Stimulated activated CD4-positive, alpha-beta T cell treated with anti-CD3 and anti-CD28 coated beads, Interleukin-2, amount 100 ng/mL, for 24 hours (primary cell): ENCODE measurements at places on chromosomes 16 and 17.
A peak's percentile ranks its signal among the peaks of the same experiment; 100 is the strongest.

DNA sequence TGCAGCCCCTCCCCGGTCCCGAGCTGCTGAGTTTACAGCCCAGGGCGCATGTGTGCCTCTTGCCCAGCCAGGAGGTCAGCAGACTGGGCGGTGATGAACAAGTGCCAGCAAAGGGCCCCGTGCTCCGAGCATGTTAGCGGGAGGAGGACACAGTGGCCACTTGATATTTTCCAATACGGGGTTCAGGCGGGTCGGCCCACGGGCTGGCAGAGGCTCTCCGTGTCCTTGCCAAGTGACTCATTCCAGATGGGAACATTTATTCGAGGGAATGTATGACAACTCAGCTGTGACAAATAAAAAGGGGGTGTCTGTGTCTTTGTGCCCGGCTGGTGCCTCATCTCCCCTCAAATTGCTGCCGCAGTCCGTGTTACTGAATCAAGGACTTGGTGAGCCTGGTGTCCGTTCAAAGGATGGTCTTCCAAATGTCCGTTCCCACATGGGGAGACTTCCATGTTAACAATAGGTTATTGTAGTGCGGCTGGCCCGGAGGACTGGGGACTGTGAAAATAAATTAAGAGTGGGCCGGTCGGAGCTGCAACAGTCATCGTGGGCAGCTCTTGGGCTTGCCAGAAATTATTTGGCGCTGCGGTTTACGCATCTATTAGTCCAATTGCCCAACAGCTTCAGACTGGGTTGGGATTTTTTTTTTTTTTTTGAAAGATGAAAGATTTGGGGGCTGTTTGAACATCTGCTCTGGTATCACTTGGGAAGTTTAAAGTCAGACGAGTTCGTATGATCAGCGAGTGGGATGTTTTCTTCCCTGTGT lies 174.0 kb upstream of the CIBAR2 start:
- no peak for DNase-seq

- no peak for DNase-seq
Observed at GRCh38 chr16:20866145-20866772, 33.9 kb downstream of the DCUN1D3 start.

DNA sequence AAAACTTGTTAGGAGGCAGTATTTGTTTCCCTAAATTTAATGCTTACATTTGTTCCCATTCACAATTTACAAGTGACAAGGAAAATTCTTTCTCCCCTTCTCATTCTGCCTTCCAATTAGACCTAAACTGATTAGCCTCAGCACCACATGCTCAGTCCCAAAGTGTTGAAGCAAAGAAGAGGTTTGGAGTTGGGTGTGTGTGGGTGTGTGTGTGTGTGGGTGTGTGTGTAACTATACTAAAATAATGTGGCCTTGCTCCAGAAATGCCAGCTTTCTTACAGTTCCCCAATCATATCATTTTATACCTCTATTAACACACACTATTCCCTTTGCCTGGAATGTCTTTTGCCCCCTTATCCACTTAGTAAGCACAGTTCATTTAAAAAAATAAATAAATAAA lies 6.9 kb upstream of the UTP6 start:
- DNase-seq, result no peak

DNA sequence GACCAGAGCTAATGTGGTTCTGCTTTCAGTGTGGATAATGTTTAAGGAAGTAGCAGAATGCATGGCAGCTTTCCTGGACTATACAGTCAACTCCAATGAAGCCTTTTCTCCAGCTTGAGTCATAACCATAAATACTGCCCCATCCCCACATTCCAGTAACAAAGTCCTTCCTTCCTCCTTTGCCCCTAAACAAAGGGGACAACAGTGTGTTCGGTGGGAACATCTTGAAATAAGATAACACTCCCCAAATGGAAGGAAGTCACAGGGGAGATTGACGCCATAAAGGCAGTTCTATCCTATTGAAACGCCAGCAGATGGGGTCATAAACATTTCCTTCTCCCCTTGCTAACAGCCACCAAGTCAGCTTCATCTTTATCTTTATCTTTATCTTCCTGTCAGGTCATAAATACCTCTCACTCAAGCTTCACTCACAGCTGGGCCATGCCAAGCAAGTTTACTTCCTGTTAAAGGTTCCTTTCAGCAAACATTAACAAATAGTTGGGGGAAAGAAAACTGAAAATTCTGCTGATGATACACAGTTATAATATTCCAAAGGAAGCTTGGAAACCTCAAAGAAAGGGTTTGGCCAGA lies 136.7 kb downstream of the SNX11 start:
- no peak for DNase-seq

DNA sequence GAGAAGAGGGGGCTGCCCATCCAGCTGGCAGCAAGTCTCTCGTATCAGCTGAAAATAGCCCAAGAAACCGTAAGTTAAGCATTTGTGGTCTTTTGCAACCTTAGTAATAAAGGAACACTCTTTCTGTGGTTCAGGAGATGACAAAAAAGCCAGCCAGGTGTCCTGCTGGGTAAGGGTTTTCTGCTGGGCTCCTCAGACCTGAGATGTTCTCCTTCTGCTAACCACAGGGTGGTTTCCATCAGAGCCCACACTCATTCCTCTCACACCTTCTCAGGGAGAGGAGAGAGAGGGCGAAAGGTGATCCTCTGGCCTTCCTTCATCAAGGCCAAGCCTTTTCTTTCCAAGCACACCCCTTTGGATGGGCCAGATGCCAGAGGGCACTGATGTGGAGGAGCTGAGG lies 70.7 kb downstream of the TEX14 start:
- no peak for DNase-seq

DNA sequence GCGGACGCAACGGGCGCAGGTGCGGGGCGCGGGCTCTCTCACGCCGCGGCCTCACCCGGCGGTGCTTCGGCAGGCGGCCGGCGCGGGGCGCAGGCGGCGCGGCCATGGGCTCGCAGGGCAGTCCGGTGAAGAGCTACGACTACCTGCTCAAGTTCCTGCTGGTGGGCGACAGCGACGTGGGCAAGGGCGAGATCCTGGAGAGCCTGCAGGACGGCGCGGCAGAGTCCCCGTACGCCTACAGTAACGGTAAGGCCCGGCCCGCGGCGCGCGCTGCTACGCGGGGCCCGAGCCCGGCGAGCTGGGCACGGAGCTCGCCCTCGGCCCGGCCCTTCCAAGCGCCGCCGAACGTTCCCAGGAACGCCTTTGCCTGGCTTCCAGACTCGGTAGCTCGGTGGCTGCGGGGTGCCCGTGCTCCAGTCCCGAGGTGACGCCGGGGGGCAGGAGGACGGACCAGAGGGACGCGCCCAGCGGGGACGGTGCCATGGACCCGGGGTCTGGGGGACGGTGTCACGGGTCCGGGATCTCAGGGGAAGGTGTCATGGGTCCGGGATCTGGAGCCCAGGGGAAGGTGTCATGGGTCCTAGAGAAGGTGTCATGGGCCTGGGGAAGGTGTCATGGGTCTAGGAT lies 435 bp downstream of the RAB40C start:
- DNase-seq, result no peak

DNA sequence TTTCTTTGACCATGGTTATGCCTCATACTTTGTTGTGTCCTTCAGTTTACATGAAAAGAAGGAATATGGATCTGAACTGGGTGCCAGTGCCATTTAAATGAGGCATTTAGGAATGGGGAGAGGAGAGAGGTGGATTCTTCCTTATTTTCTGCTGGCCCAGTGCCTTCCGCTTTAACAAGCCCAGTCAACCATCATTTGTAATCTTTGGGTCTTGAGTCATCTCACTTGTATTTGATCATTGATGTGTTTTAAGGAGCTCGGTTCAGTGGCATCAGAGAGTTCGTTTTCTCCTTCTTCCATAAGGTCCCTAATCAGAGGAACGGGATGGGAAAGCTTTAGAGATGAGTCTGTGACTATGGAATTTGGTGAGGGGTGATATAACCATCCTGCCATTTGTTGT lies 334.9 kb downstream of the WWOX start:
- DNase-seq, result no peak

GRCh38 chr16:35516551-35516950 lies 2057.1 kb downstream of the TP53TG3F start:
- DNase-seq, result no peak

DNA sequence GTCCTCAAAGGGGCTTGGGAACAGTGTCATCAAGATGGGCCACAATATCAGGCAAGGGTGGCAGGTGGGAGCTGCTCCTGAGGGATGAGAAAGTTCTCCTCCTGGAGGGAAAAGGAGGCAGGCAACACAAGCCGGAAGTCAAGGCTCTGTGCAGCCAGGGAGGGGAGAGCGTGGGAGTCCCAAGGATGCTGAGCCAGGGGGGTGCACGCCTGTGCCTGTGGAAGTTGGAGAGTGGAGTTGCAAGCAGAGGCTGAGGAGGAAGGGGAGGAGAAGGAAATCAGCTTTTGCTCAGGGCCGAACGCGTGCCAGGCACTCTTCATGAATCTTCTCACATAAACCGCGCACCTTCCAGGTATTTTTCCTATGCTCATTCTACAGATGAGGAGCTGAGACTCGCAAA lies 7.4 kb upstream of the SLC13A2 start:
- no peak for DNase-seq

GRCh38 chr16:877242-878071 lies 76.9 kb upstream of the GNG13 start:
- no peak for DNase-seq

GRCh38 chr17:82974136-82974952 lies 105.1 kb upstream of the METRNL start:
- DNase-seq, result no peak

DNA sequence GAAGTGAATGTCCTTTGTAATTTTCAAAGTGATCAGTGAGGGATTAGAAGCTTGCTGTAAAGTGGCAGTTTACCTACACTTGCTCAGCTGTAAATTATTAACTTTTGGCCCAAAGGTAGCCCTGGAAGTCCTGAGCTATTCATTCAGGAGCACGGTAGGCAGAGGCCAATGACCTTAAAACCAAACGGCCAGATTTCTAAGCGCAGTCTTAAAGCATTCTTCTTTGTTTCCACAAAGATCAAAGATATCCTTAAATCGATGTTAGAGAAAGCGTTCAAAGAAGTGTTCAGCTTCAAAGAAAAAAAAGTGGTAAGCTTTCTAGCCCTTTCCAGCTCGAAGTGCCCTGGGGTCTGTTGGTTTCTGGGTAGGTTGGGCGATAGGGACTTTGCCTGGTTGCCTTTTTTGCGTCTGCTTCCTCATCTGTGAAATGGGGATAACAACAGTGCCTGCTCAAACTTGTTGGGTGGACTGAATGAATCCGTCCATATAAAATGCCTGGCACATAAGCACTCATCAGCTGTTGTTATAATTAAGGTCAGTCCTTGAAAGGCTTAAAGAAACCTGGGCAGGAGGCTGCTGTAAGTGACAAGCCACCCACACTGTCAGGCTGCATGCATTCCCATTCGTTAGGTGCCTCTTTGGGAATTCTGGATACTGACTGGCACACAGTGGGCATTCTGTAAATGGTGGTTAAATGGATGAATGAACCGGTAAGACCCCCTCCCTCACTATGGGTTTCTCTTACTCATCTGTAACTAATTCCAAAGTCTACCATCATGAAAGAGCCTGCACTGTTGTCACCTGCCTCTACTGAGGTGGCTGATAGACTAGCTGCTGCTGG lies 113.2 kb downstream of the PRKCA start:
- no peak for DNase-seq

GRCh38 chr17:78844301-78845005 lies 3.8 kb upstream of the USP36 start:
- no peak for DNase-seq

- DNase-seq, result no peak
Observed at GRCh38 chr16:68297908-68298307, 12.8 kb downstream of the SLC7A6OS start.

DNA sequence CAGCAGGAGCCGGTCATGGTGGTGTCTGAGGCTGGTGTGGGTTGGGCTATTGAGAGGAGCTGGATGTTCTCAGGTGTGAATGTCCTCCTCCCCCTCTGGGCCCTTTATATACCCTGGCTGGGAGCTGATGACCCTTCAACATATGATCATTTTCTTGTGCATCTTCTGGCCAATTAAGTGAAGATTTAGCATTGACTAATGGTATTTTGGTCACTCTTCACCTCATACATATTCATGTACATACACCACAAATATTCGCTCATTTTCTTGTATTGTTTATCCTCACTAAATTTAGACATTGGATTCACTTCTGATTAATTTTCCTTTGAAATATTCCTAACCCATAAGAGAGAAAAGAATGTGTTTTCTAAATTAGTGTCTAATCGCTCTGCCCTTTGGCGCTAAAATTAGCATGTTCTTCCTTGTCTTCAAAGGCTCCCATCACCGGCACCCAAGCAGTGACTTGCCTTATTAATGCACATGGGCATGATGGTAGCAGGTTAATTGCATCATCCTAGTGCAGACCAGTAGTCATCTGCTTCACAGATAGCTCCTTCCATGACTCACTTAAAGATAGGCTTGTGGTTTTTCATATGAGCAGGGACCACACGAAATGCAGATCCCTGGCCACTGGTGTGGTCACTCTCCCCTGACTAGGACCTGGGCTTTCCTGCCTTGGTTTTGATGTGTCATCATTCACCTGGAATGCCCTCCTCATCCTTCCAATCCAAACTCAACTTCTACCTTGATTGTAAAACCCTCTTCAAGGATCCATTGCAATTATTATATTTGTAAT lies at the start of gene KRTAP2-4:
Gene KRTAP2-4 (minus strand): TSS at position 51 of the 796 bp plus-strand sequence. CDS start 34 bp downstream, at position 17.
- DNase-seq, result no peak

GRCh38 chr17:14038206-14038605 lies 31.1 kb upstream of the COX10 start:
- no peak for DNase-seq

- no peak for DNase-seq
Observed at GRCh38 chr17:18025945-18026776, 12.8 kb downstream of the ATPAF2 start.

- DNase-seq, result no peak
Observed at GRCh38 chr17:31538080-31538762, 146.7 kb downstream of the RAB11FIP4 start.

GRCh38 chr17:71825687-71826086 lies 295.1 kb upstream of the SOX9 start:
- no peak for DNase-seq

DNA sequence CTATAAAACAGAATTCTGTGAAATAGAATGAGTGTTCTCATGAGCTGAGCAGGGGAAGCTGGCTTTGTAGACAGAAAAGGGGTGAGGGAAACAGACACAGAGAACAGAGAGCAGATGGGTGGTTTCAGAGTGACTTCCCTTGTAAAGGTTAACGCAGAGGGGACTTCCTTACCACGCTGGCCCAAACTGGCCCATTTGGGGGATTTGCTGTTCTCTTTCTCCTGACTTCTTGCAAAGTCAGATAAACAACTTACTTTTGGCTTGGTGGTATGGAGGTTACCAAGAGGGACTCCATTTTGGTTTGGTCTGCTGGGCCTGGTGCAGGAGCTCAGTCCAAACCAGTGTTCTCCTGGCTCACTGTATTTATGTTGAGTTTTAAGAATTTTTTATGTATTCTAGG lies 48.4 kb downstream of the SEC14L1 start:
- peak; percentile 26 for DNase-seq
